ENCODE measurements at places on chromosomes 3 and 15. TPM values are rescaled to one million over a fixed set of nuclear protein-coding genes. Genes with fewer than 3 reads are reported as not detected.
A peak's percentile ranks its signal among the peaks of the same experiment; 100 is the strongest.

- DNase-seq, result no peak
These were observed 14.9 kb upstream of the SELENOT start for GRCh38 chr3:150588027-150588830.

- no peak for DNase-seq
These were observed 756.8 kb upstream of the LMCD1 start for GRCh38 chr3:7744850-7745249.

DNA sequence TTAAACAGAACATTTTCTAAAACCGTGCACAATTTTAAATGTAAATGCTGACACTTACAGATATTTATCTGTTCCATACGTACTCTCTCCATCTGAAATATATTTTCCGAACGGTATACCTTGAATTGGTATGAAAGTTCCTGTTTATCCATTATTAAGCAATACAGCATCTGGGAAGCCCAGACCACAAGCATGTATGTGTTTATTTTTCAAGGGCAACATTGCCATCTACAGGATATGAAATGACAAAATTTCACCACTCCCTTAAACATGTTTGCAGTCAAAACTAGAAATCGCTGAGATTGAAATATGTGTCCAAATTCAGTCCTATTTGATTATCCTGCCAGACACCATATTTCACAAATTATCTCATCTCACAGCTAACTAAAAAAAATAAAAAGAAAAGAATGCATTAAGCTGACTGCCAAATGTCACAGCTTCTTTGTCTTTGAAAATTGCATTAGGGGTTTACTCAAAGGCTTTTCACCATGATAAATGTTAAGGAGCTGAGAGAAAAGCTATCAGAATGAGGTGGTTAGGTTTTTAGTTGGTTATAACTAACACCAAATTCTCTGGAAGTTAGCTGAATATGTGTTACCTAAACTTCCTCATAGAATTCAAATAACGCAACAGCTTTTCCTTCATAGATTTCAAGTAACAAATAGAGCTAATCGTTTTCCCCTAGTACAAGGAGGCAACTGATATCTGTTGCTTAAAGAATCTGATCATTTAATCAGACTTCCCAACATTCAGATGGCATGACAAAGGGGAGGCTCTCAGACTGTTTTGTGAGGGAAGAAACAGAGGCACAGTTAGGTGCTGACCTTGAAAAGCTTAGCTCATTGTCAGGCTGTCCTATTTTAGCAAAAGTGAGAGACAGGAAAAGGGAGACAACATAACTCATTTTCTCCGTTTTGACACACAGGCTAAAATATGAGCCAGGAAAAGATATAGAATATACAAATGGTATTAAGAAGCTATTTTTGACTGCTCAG is 533.1 kb downstream of the TBL1XR1 start:
- no peak for DNase-seq

- no peak for DNase-seq
These were observed 174.2 kb upstream of the ATP10A start for GRCh38 chr15:26037369-26037768.

DNA sequence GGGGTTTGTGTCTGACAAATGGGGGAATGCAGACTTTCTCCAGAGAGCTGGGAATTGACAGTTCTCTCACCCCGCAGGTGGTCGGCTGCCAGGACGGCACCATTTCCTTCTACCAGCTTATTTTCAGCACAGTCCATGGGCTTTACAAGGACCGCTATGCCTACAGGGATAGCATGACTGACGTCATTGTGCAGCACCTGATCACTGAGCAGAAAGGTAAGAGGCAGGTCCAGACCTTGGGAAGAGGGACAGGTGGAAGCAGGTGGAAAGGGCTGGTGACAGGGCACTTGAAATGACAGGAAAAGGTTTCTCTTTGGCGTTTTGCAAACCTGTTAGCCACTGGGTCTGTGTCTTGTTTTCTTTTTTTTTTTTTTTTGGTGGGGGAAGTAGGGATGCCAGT is 36.6 kb downstream of the IFT122 start:
- DNase-seq, result peak; percentile 71

DNA sequence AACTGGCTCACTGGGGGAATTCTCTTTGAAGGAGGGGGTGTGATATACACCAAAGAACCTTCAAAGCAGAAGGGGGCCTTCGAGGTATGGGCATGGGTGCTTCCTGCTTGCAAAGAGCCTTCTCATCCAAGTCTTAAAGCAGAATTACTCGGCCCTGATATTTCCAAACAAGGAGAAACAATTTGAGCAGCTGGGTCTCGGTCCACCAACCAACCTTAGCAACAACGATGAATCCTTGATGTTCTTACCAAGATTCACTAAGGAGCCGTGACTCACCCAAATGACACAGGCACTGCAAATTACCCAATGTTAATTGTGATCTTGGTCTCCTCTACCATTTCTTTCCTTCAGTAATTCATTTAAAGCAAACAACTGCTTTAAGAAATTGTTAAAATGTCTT is 7.7 kb downstream of the HOMER2 start:
- no peak for DNase-seq

DNA sequence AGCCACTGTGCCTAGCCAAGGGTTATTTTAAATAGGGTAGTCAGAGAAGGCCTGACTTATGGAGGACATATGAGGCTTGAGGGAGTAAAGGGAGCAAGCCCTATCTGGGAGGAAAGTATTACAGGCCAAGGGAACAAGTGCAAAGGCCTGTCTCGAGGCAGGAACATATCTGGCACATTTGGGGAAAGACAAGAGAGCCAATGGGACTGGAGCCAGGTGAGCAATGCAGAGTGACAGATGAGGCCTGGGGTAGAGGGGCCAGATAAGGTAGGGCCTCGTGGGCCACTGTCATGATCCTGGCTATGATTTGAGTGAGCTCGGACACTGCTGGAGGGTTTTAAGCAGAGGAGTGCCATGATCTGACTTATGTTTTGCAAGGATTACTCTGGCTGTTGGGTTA is 43.8 kb downstream of the DCP1A start:
- no peak for DNase-seq

DOCK3 gene
- 0.24 TPM for total RNA-seq

DNA sequence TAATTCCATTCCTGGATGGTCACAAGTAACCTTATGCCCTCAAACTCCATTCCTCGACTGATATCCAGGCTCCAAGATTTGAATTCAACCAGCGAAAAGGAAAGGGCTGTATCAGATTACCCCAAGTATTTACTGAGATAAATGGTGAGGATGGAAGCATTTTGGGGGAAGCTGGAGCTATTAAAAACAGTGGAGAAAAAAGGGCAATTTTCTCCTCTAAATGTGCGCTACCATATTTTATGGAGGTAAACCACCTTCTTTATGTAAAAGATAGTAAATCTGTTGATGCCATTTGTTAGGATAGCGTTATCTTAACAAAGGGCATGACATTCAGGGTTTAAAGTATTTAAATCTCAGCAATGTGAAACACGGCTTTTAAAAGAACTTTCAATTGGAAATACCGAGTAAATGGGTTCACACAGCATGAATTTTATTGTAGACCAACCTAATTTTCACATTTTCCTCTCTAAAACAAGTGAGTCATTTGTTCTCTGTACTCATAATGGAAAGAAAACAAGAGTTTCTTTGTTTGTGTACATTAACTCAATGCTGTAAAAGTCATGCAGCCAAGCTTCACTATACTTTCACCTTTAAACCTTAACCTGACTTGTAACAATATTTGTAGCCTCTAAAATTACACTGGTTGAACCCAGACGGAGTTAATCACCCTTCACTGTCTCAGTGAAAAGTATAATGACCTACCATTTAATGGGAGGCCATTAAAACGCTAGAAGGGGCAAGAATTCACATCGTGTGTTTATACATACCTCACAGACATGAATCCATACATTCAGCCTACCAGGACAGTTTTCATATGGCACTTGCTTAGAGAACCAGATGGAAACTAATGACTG is 773.4 kb downstream of the ROBO1 start:
- DNase-seq, result no peak

PLA2G4D gene
- not detected for total RNA-seq

DNA sequence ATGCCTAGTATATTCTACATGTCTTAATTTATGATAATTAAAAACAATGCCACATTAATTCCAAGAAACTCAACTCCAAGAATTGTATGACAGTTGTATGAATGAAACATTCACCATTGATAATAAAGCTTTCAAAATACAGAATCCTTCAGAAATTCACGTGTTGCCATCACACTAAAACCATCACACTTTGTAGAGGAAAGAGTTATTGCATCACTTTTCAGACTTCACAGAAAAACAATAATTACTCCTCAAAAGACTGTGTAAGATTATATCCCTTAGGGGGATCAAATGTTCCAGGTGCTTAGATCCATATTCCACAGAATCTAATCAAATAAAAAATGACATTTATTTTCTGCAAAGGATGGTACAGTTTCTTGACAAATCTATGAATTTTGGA is 85.0 kb downstream of the OSBPL10 start:
- DNase-seq, result no peak

DNA sequence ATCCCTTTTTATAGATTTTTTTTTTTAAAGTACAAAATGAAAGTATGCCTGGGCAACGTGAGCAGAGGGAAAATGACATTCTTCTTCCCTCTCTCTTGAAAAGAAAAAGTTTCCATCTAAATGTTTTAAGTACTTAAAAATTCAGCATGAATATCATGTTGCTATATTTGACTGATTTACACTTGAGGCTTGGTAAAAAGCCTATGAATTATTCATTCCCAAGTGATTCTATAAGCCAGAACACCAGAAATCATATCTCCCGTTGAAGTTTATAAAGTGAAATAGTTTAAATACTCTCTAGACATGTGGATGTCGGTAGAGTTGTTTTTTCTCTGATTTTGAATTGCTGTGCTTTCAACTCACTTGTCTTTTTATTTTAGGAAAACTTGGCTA is 276.2 kb upstream of the RARB start:
- DNase-seq, result no peak

- DNase-seq, result no peak
These were observed 207.3 kb downstream of the XXYLT1 start for GRCh38 chr3:195063581-195064193.

DNA sequence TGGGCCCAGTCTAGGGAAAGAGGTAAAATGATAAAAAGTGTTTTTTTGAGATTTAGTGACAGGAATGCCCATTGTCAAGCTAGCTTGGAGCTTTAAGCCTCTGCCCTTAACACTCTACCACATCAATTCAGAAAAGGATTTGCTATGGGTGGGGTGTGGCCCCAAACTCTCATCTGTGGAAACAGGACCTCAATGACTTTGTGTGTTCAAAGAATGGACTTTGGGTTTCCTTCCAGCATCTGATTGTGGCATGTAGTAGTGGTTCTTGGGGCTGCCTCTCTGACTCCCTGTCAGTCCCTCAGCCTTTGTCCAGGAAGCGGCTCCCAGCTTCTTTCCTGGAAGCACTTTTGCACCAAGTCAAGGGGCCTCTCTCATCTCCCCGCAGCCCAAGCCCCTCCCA is 56.1 kb downstream of the CCNL1 start:
- DNase-seq, result no peak

- no peak for DNase-seq
These were observed 26.5 kb downstream of the ATP6V1A start for GRCh38 chr3:113773381-113773780.

RASGRP1 gene
- 1.8 TPM for total RNA-seq

- DNase-seq, result no peak
These were observed 2.0 kb upstream of the TNIK start for GRCh38 chr3:171462224-171462623.

DNA sequence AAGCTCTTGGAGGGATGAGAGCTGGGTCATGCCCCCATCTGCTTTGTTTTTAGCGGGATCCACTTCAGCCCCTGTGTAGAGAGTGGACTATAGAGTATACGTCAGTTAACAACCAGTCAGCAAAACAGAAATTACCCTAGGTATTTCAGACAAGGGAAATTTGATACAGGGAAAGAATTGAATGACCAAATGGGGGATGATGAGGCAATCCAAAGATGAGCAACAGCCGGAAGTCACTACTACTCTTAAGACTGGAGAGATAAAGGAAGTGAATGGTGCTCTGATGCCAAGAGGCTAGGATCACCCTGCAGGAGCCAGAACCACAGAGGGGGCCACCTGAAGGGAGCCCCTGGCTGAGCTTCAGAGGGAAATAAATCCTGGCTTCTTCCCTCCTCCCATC is 1.7 kb upstream of the GPR62 start:
- no peak for DNase-seq

GRCh38 chr3:66989860-66990696 is 8.0 kb upstream of the KBTBD8 start:
- no peak for DNase-seq

- DNase-seq, result no peak
These were observed 94.7 kb upstream of the TUSC7 start for GRCh38 chr3:116614795-116615362.

RNF7 gene
- total RNA-seq, result 31.7 TPM

PRR20G gene
- not detected for total RNA-seq

- peak; percentile 13 for DNase-seq
These were observed 408.2 kb upstream of the THBS1 start for GRCh38 chr15:39172380-39173281.

DNA sequence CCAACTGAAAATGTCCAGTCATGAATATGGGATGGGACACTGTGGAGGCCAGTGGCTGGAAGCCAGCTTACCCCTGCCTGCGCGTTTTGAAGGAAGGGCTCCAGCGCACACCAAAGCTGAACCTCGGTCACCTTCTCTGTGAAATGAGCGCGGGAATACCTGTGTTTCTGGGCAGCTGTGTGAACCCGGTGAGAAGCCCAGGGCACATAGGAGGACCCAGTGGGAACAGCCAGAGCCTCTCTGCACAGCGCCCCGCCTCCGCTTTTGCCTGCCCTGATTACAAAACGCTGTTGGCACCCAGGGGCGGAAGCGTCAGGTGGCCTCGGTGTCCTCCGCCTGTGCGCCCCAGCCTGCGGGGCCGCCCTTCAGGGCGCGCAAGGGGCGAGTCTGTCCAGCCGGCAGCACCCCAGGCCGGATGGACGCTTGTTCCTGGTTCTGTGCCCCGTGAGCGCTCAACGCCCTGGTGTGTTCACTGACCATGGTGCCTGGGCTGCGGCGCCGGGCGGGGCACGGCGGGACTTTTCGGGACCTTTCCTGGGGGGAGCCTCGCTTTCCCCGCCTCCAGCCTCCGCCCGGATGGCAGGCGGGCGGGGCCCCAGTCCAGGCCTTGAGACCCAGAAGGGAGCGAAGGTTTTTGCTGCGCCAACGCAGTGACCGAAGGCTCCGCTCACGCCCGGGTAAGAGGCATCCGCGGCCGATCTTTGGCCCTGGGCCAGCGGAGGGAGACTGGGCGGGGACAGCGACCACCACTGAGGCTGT is at the start of gene SQOR:
TSS of gene SQOR (plus strand) at position 598 of the 759 bp plus-strand sequence. CDS start 23,895 bp downstream, outside the sequence.
- peak; percentile 94 for DNase-seq

DNA sequence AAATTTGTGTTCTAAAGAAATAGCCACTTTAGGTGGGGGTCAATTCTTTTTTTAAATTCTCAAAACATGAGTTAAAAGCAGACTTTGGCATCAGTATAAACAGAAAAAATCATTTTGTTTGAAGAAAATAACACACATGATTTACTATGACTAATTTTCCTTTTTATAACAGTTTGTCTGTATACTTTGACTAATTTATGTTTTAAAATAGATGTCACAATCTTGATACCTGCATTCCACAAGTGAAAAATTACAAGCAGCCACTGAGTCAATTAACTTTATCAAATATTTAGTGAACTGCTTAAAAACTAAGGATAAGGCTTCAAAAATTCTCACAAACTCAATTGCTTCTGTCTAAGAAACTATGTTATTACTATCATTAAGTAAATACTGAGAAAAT is 235.0 kb downstream of the TBC1D5 start:
- no peak for DNase-seq

ATP2C1 gene
- 22.0 TPM for total RNA-seq

- no peak for DNase-seq
These were observed 31.2 kb downstream of the STRIT1 start for GRCh38 chr3:155262295-155262694.

GOLGA8A gene
- 99.6 TPM for total RNA-seq

- DNase-seq, result no peak
These were observed 13.7 kb downstream of the ZIC1 start for GRCh38 chr3:147422601-147423536.
